ENCODE measurements at places on chromosomes 11 and 22.

DNA sequence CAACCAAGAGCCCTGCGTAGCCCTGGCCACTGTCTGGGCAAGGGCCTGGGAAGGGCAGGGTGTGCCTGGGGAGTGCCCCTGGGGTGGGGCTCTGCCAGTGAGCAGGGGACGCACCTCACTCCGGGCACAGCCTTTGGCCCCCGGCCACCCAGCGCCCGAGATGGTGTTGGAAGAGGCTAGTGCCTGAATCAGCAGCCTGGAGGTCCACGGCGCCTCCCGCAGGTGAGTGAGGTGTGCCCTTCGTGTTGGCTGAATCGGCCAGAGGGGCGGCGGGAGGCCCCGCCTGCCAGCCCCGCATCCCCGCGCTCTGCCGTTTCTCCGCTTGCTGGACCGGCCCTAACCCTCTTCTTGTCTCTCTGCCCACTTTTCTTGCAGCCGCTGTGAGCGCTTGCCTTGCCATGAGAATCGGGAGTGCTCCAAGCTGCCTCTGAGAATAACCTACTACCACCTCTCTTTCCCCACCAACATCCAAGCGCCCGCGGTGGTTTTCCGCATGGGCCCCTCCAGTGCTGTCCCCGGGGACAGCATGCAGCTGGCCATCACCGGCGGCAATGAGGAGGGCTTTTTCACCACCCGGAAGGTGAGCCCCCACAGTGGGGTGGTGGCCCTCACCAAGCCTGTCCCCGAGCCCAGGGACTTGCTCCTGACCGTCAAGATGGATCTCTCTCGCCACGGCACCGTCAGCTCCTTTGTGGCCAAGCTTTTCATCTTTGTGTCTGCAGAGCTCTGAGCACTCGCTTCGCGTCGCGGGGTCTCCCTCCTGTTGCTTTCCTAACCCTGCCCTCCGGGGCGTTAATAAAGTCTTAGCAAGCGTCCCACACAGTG lies 60.1 kb downstream of the FBLN1 start:
- no peak for DNase-seq

DNA sequence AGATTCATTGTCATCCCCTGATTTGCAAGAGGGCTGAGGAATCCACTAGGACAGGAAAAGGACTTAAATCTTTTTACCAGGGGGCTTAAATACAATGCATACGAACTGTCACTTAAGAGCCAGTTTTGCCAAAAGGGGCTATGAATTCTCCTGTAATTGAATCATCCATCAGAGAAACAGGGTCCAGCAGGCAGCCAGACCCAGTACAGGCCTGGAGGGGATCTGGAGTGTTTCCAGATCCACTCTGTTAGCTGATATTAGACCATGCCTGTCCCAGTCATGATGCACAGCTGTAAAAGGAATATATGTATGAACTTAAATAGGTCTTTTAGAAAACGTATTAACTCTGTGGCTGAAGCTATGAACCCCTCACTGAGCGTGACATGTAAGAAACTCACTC lies 53.8 kb upstream of the PRSS23 start:
- DNase-seq = no peak

DNA sequence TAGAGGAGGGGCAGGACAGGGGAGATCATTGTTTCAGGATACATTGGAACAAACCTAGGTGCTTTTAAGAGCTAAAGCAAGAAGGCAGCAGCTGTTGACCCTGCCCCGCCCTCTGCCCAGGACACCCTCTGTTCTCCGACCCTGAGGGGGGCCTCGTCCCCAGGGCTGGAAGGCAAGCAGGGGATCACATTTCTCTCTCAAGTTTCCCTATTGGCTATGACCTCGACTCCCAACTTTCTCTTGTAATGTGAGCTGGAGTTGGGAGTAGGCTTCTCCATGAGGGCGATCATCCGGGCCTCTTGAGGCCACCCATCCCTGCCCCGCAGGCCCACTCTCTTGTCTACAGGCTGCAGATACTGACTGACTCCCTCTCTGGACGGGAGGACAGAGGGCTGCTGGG lies 37.7 kb downstream of the DSCAML1 start:
- no peak for DNase-seq

GRCh38 chr11:10414659-10415058 lies 40.4 kb upstream of the AMPD3 start:
- DNase-seq = peak; percentile 92

GRCh38 chr11:35167426-35167954 lies 28.5 kb downstream of the CD44 start:
- no peak for DNase-seq

DNA sequence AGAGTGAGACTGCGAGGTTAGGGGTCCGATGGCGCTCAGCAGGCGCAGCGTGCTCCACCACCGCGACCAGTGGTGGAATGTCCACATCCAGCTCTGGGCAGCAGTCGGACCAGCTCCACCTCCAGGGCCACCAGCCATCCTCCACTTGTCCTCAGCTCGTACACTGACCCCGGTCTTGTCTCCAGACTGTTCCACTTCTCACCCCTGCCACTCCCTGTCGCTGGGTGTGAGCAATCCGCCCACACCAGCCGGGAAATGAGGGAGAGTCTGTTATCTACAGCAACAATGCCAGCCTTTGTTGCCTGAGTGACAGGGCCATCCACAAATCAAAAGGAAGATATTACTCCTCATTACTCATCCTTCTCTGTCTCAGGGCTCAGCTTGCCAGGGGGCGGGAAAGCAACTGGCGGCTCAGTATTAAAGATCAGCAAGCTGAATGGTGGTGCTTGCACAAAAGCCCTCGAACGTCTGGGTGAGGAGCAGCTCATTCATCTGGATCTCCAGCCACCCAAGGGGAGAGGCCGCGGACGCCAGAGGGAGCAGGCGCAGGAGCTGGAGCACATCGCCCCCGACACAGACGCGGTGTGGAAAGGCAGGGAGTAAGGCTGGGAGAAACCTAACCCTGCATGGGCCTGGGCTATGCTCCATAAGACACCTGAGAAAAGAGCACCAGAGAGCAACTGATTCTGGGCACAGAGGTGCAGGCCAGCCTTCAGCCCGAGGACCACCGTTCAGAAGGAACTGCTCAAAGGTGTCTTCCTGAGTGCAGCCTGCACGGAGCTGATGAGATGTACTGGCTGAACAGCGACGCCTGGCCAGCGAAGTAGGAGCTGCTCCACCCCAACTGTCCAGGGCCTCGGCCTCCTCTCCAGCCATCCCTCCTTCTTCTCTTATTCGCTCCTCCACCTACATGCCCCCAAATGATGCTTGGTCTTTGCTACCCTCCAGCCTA lies 21.9 kb downstream of the IGSF9B start:
- no peak for DNase-seq

DNA sequence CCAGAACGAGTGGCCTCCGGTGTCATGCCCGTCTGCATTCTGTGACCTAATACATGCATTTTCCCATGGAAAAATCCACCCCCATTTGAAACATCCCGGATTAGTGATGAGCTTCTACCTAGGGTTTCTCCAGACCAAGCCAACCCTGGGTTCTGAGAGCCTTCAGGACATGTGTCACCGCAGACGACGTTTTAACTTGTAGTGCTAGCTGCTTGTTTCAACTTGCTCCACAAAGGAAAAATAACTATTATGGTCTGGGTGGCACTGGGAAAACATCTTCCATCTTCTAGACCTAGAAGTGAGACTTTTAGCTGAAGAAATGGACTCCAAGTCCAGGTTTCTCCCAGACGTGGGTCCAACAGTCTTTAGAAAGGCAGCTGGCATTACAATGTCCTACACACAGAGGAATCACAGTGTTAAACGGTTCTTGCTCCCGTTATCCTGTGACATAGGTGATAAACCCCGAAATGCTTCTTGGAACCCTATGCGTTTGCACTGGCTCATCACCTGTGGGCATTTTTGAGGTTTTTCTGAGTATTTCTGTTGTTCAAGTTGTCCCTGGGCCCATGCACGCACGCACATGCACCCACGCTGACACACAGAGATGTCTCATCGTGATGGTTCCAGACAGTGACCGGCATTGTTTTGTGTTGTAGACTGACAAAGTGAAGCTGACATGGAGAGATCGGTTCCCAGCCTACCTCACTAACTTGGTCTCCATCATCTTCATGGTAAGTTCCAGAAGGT lies 46.6 kb upstream of the FADD start:
- no peak for DNase-seq

Data from suppressor macrophage (primary cell).